ENCODE measurements at places on chromosomes 1 and 21.

GRCh38 chr1:162192306-162192678, 122.8 kb downstream of the NOS1AP start:
- DNase-seq = no peak

DNA sequence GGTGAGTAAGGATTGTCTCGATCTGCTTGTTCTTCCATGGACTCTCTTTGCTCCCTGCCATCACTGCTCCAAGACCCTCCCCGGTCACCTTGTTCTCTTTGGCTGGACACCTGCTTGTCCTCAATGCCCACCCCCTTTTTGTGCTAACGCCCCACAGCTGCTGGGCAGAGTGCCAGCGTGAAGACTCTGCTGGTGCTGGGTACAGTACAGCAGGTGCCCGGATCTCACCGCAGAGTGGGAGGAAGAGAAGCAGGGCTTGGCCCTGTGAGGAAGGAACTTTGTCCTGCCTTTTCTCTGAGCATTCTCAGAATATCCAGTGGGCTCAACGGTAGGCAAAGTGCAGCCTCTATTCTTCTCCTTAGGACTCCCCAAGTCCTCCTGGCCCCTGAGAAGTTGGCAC, 90.1 kb downstream of the PLXNA2 start:
- DNase-seq = peak; percentile 93

- no peak for DNase-seq
Observed at GRCh38 chr1:212040629-212041412, 5.3 kb downstream of the DTL start.

DNA sequence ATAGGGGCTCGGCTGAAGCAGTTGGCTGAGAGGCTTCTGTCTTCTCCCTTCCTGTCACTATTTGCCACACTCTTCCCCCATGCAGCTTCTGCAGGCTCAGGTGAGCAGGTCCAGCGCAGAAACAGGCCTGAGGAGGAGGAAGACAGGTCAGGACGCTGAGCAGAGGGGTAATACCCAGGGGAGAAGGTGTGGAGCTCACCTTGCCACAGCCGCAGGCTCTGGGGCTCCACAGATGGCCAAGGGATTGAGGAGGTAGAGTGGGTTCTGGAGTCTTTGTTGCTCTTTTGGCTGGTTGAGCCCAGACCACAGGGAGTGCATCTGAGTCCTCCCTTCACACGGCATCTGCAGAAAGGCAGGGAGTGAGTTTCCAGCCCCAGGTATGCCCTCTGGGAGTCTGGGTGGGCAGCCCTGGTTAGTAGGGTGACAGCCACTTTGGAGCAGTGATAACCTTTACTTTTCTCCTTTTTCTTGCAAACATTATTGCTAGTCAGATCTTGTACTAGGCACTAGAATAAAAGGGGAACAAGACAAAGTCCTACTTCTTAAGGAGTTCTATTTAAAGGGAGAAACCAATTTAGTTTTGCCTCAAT, 9.7 kb downstream of the EIF3I start:
- no peak for DNase-seq

GRCh38 chr1:93955765-93956164, 46.5 kb upstream of the GCLM start:
- no peak for DNase-seq

GRCh38 chr1:6239213-6239752, 3.5 kb upstream of the ICMT start:
- DNase-seq = no peak

DNA sequence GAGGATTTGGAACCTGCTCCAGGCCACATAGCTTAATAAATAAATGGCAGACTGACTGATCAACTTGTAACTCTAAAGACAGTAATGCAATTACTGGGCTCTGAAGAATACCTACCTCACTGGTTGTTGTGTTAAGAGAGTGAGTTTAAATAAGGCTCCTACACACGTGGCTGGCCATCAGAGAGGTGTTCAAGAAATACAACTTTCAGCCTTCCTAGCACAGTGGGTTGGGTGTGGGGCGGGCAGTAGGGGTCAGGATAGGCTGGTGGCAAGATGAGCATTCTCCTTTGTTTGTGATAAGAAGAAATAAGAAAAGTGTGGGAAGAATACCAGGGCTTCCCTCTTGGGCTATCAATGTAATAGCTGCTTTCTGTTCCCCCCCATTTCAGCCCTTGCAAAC, 151.3 kb downstream of the DAB1 start:
- no peak for DNase-seq

- no peak for DNase-seq
Observed at GRCh38 chr1:226327761-226328162, 18.8 kb upstream of the LIN9 start.

DNA sequence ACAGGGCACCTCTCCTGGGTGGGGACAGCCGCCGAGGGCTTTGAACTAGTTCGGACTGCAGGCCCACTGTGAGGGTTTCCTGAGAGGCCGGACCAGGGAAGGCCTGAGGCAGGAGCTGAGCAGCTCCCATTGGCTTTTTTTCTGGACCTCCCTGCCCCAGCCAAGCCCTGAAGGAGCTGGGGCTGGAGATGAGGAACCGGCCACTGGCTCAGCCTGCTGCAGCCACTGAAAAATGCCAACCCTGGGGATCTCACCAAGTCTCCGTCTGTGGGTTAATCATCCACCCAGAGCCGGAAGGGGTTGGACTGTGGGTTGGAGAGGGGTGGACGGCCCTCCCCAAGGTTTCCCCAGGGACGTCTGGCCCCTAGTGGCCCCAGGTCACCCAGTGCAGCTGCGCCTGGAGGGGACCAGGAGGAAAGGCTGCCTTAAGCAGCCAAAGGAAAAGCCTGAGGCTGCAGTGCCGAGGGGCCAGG, 2.5 kb downstream of the VWA1 start:
- DNase-seq = no peak

DNA sequence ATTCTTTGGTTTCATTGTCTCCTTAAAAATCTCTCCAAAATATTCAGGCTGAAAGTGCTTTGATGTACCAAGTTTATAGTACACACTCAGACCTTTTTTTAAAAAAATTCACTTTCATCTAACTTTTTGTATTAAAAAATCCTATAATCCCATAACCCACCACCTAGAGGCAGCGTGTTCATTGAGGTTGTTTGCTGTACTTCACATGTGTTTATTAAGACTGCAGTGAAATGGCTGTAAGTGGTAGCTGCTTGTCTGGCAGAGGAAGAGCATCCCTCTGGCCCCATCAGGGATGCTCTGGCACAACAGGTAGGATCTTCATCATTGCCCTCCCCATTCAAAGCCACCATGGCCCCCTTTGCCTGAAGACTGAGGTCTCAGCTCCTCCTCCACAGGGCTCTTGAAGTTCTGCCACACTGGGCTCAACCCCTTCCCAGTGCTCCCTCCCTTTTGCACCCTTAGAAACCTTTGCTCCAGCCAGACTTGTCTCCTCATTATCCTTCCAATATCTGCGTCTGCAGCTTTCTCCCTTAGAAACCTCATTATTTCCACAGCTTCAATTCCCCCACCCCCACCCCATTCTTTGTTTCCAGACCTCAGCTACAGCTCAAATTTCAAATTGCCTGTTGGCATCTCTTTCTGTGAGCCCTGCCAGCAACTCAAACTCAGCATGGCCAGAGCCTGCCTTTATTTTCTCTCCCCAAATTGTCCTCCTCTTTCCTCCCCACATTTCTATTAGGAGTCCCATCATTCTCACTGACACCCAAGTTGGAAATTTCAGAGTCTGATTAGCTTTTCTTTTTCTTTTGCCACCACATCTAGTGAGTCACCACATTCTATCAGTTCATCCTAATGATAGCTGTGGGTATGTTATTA, 369.6 kb upstream of the USP24 start:
- DNase-seq = no peak

GRCh38 chr1:231216498-231216897, 24.5 kb upstream of the GNPAT start:
- DNase-seq = peak; percentile 35

All from NCI-H1417 (cell line).